Ureter (tissue), 1 donor: ENCODE measurements at places on chromosomes 3 and 15. TPM values are rescaled to one million over a fixed set of nuclear protein-coding genes. Genes with fewer than 3 reads are reported as not detected.

The SNURF gene
- total RNA-seq = 19.1 TPM

The SERPINI2 gene
- 0.55 TPM for total RNA-seq

The DCBLD2 gene
- total RNA-seq = 21.1 TPM

The BNC1 gene
- 1.1 TPM for total RNA-seq

The ZNF660 gene
- total RNA-seq = 7.5 TPM

The COL8A1 gene
- 30.2 TPM for total RNA-seq

The CCDC39 gene
- not detected for total RNA-seq

The GOLGA8J gene
- not detected for total RNA-seq

The CATSPER2 gene
- 17.2 TPM for total RNA-seq

The NEK4 gene
- total RNA-seq = 36.3 TPM

The MRAS gene
- 26.2 TPM for total RNA-seq

The DUSP7 gene
- total RNA-seq = 22.2 TPM

The SLC12A8 gene
- total RNA-seq = 6.1 TPM

DNA sequence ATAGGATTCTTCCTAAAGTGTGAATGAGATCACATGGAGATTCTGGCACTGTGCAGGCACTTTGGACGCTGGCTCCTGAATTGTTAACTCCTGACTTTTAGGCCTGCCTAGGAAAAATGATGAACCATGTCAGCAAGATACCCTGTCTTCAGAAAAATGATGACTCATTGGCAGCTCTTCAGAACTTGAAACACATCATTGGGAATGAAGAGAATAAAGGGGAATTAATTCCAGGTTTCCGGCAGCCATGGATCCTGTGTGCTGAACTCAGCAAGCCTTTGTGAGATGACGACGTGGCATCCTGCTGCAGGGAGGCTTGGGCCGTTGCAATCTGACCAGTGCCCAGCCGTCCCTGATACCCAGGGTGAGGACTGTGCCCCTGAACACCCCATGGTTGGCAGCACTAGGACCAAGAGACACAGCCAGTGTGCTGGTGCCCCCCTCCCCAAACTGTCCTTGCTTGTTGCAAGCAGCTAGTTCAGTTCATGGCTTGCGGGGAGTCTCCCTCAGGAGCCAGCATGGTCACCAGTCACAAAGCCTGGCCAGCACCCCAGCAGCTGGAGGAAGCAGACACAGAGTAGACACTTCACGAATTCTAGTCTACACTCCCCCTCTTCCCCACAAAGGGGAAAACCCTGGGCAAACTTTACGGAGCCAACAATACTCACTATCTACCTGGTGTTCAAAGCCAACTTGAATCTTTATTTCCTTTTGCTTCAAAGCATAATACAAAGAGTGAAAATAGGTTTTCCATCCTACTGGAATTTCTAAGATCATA is 7.8 kb upstream of the LIPC start:
- no peak for DNase-seq

GRCh38 chr3:23746441-23746840 is 59.3 kb upstream of the UBE2E1 start:
- DNase-seq = no peak

- DNase-seq = no peak
Observed at GRCh38 chr3:180875124-180875698, 37.3 kb upstream of the FXR1 start.

GRCh38 chr3:166510382-166510781 is 673.2 kb upstream of the BCHE start:
- no peak for DNase-seq

GRCh38 chr3:127755305-127755681 is 67.0 kb downstream of the MGLL start:
- no peak for DNase-seq

DNA sequence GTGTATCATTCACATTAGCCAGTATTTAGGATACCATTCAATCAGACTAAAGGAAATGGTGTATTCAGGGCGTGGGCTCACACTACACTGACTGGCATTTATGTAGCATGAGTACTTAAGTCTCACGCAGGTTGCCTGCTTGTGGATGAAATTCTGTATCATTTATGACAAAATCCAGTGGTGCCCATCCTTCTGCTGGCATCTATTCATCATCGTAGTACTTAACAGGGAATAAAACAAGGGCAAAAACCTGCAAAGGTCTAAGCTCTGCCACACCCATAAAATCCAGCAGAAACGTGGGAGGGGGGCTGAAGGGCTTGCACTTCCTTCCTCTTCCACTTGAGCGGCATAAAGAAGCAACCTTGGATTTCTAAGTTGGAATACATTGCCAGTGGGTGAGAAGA is 2.7 kb downstream of the GAP43 start:
- no peak for DNase-seq

DNA sequence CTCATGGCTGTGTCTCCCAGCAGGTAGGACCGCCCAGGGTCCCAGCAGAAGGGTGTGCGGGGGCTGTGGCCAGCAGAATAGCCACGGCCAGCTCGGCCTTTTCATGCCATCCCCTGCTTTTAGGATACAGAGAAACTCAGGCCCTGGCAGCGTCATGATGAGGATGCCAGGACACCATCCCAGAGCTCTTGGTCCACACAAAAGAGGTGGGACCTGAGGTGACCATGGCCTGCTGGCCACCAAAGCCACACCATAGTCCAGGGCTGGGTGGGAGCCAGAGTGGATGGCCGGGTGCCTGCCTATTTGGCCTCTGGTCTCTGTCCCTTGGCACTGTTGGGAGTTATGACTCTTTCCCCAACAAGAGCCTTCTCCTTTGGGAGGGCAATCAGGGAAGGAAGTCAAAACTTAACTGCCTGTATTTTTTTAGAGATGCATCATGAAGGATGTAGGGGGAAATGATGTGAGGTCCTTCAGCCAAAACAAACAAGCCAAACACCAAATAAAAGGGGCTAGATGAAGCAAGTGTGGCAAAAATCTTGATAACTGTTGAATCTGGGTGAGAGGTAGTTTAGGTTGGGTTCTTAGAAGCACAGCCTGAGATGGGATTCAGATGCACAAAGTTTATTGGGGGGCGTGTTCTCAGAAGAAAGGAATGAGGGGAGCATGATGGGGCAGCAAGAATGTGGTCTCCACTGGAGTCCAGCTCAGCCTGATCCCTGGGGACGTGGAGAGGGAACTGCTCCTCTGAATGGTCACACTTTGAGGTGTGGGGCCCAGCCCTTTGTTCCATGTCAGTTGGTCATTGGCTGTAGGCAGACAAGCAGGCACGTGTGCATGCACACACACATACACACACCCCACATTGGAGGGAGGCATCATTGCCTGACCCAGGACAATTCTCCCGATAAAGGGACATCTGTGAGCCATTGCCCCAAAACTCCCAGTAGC is 33.2 kb downstream of the SMAD6 start:
- DNase-seq = no peak

DNA sequence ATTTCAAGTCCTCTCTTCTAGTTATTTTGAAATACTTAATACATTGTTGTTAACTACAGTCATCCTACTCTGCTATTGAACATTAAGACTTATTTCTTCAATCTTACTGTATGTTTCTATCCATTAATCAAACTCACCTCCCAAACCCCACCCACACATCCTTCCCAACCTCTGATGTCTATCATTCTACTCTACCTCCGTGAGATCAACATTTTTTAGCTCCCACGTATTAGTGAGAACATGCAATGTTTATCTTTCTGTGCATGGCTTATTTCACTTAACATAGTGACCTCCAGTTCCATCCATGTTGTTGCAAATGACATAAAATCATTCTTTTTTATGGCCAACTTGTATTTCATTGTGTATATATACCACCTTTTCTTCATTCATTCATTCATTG is 236.6 kb upstream of the CTNNB1 start:
- DNase-seq = no peak

GRCh38 chr15:64809649-64810496 is 15.6 kb downstream of the PIF1 start:
- DNase-seq = peak; percentile 86

DNA sequence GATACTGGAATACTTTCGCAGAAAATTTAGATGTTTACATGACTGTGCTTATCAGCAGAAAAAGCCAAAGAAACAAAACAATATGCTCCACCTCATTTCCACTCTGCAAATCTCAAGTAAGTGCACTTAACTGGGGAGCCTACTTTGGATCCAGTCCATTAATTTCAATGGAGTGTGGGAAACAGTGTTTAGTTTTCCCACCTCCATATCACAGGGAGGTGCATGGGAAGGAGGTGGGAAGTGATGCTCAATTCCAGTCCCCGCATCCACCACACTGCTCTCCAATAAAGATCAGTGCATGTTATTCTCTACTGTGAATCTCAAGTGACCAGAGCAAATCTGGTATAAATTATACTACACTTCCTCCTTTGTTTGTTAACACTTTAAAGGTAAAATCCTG is 2.9 kb downstream of the NEDD4 start:
- DNase-seq = no peak

- no peak for DNase-seq
Observed at GRCh38 chr3:141051443-141052200, 475 bp downstream of the SPSB4 start.

DNA sequence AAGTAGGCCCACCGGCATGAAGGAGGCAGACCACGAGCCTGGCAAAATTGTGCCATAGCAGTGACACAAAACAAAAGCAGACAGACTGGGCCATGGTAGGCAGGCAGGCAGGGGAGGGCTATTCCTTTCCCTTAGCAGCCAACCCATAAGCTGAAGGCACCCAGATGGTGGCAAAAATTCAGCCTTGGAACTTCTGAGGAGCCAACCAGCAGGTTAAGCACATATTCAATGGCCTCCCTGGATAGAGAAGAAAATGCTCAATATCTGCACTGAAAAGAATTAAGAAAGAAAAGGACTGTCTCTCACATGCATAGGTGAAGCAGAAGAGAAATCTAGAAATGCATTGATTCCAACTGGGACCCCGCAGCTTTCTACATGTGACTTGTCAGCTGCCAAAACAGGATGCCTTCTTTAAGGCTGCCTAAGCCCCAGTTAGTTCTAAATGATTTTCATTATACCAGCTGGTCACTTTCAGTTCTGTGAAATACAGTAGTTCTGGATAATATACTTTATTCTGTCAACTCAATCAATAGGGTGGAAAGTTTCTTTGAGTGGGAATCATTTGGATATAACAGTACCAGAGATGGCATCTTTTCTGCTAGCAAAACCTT is 2.7 kb downstream of the PRICKLE2 start:
- DNase-seq = no peak

GRCh38 chr3:23845326-23846216 is 39.8 kb downstream of the UBE2E1 start:
- no peak for DNase-seq

- no peak for DNase-seq
Observed at GRCh38 chr3:143445118-143445517, 325.5 kb downstream of the CHST2 start.

- DNase-seq = peak; percentile 88
Observed at GRCh38 chr15:40769274-40770146, at the start of gene C15orf62. TSS of gene C15orf62 (plus strand) at chr15:40769980. CDS start at chr15:40770496, 516 bp downstream.

GRCh38 chr3:50121072-50122032 is 32.6 kb downstream of the RBM5 start:
- DNase-seq = peak; percentile 84

DNA sequence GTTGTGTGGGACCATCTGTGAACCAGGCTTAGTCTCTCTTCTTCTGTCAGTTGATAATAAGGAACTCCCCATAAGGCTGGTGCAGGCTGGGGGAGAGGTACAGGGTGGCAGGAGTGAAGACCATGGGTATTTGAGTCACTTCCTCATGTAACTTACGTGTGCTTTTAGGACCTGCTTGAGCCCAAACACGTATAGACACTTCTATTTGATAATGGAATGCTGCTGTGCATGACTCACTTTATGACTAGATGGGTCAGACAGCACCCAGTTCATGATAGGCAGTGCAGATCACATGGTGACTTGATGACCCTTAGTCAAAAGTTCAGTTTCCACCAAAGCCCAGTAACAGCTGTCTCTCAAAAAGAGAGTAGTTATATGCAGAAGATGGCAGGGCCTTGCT is 490.9 kb downstream of the ZBBX start:
- no peak for DNase-seq

GRCh38 chr3:47491777-47492176 is 16.0 kb upstream of the SCAP start:
- DNase-seq = no peak

GRCh38 chr15:54707805-54708752 is 488.7 kb downstream of the RSL24D1 start:
- no peak for DNase-seq
